ENCODE measurements at places on chromosomes 1 and 21.
A peak's percentile ranks its signal among the peaks of the same experiment; 100 is the strongest.

- DNase-seq: no peak
These were observed 1.7 kb downstream of the TRPM2 start for GRCh38 chr21:44354775-44355771.

DNA sequence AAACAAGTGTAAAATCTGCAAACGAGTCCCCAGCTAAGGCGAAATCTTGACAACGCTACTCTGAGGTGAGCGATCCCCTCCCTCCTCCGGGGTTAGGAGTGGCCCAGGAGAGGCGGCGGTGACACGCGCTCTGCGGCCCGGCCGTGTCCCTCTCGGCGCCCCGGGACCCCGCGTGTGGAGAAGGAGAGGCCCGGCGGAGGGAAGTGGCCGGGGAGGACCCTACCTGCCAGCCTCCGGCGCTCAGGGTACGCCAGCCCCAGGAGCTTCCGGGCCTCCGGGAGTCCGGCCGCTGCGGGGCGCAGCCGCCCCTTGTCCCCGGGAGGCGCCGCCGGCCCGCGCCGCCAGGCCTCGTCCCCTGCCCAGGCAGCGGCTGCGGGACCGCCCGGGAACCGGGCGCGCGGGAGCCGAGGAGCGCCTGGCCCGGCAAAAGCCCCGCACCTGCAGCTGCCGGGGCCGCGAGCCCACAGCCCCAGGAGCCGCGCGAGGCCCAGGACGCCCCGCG, 543 bp downstream of the ABCB10 start:
- no peak for DNase-seq

- no peak for DNase-seq
These were observed 149.3 kb upstream of the ARHGEF16 start for GRCh38 chr1:3305156-3305555.

DNA sequence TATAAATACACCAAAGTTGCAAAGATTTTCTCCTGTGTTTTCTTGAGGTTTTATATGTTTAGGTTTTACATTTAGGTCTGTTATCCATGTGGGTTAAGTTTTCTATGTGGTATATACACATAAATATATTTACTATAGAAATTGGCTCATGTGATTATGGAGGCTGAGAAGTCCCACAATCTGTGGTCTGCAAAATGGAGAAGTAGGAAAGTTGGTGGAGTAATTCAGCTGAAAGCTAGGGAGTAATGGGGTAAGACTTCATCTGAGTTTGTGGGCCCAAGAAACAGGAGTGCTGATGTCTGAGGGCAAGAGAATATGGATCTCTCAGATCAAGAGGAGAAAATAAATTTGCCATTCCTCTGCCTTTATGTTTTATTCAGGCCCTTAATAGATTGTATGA, 146.0 kb downstream of the GPATCH2 start:
- no peak for DNase-seq

GRCh38 chr1:41670217-41670957, 185.9 kb upstream of the EDN2 start:
- DNase-seq: no peak

- no peak for DNase-seq
These were observed 1.7 kb downstream of the TIAM1 start for GRCh38 chr21:31342348-31342747.

DNA sequence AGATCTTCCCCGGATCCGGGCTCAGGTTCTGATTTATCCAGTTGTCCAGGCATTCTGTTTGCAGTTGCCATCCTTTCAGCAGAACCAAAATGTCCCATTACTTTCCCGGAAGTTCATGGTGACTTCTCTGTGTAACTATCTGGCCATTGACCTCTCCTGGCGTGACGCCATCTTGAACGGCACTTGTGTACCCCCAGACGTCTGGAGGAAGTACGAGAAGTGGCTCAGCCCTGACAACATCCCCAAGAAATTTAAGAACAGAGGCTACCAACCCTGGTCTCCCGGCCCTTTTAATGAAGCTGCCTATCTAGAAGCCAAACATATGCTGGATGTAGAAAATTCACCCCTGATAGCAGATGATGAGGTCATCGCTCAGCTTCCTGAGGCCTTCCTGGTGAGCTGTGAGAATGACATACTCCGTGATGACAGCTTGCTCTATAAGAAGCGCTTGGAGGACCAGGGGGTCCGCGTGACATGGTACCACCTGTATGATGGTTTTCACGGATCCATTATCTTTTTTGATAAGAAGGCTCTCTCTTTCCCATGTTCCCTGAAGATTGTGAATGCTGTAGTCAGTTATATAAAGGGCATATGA, 22.4 kb downstream of the AADACL4 start:
- no peak for DNase-seq

- DNase-seq: no peak
These were observed 18.2 kb upstream of the LHX4 start for GRCh38 chr1:180211860-180212229.

DNA sequence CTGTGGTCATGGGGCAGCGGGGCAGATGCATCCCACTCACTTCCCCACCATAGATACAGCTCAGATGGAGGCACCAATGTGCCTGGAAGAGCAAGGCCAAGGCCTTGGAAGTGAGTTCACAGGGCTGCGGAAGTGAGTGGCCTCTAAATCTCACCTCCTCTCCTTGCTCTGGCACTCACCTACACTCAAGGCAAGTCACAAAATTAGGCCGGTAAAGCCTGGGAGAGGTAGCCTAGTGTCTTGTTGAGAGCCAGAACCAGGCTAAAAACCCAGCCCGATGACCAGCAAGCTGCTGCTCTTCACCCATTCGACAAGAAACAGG, 57.5 kb downstream of the SSBP3 start:
- DNase-seq: no peak

DNA sequence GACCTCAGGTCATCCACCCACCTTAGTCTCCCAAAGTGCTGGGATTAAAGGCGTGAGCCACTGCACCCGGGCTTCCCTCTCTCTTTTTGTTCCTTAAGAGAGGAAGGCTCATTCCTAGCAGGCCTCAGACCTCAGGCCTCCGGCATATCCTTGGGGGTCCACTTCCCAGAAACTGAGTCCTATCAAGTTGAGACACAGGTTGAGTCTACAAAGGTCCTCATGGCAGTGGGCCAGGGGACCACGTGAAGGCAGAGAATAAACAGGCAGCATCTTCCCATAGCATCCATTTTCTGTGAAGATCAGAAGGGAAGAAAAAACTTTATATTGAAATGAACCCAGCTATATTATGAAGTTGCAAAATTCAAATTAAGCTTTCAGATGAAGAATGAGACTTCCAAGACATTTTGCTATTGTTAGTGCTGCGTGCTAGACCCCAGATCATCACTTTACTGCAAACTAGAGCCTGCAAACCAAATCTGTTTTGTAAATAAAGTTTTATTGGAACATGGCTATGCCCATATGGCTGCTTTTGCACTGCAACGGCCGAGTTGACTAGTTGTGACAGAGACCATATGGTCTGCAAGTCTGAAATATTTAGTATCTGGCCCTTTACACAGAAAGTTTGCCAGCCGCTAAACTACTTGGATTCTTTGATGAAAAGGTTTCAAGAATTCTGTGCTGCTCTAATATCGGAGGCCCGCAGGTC, 3.5 kb upstream of the CELA2A start:
- no peak for DNase-seq

- DNase-seq: no peak
These were observed 131.5 kb downstream of the KCNJ6 start for GRCh38 chr21:37784591-37785318.

- DNase-seq: no peak
These were observed 489.6 kb downstream of the TTLL7 start for GRCh38 chr1:83509301-83509781.

DNA sequence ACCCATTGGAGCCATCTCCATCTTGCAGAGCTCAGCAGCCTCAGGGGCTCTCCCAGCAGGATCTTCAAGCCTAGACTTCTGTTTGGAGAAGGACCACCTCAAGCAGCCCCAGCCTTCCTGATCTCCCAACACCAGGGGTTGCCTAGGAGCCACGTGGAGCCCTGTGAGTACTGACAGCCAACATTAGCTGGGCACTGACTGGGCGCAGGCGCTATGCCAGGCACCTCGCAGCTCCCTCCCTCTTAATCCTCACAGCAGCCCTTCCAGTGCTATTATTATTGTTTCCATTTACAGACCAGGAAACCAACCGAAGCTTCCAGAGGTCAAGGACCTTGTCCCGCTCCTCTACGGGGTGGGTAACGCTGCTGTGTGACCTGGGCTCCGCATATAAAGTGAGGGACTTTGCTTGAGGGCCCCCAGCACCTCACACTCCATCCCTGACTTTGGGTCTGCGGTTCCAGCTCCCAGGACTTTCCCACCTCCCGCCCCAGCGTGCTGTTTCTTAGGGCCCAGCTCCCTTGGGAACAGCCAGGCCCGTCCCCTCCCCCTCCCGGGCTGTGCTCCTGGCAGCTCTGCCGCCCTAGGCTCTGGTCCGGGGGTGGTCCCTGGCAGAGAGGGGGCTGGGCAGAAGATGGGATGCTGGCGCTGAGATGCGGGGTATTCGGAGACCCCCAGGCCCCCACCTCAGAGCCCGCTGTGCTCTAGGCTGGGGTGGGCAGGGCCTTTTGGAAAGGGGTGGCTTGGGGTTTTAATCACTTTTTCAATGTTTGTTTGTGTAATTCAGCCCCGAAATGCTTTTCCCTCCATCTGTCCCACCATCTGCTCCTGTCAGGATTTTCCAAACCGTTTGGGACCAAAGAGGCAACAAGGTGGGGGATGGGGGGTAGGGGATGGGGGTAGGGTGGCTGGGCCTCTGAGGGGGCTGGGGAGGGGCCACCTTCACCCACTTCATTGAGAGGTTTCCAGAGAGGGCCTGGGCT, 4.1 kb upstream of the HPCA start:
- no peak for DNase-seq

DNA sequence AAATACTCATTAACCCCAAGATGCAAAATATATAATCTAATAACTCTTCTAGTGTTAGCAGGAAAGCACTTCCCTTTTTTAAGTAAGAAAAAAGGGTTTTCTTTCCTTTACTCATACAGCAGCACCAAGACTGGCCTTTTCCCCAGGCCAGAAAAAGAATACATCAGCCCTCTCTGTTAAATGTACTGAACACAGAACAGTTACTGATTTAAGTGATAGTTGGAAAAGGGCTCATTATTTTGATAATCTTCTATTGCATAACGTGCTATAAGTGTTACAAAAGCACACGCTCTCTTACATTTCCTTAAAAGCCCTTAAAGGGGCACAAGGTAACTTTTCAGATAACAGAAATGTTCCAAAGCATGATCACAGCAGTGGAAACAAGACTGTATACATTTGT, 142.9 kb downstream of the TIAM1 start:
- no peak for DNase-seq

DNA sequence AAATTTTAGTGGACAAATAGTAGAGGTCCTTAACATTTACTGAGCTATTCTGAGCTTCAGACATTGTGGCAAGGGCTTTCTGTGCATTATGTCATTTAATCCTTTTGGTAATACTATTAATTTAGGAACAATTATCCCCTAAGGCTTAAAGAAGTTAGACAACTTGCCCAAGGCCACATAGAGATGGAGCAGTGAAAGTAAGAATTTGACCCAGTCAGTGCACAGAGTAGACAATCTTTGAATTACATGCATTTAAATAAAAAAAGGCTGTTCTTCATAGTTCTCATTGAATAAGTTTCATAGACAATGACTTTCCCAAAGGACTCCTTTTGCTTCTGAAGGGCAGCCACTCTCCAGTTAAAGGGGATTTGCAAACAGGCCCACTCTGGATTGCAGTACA, 142.7 kb downstream of the RUNX1 start:
- DNase-seq: no peak

- DNase-seq: no peak
These were observed 55.8 kb upstream of the BMP8A start for GRCh38 chr1:39435597-39435996.

GRCh38 chr1:172163498-172164215, 256.8 kb upstream of the C1orf105 start:
- no peak for DNase-seq

DNA sequence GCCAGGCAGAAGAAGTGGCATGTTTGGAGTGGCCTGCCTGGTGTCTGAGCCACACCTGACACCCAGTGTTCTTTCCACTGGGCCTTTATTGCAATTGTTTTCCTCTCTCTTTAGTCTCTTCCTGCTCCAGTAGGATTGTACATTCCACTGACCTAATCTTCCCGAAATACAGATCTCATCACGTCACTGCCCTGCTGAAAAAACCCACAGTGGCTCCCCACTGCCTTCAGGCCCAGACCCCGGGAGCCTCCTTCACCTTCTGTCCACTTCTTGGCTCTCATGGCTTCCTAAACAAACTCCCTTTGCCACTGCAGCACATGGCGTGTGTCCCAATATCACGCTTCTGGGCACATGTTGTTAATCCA, 25.3 kb upstream of the ATP5PO start:
- no peak for DNase-seq

DNA sequence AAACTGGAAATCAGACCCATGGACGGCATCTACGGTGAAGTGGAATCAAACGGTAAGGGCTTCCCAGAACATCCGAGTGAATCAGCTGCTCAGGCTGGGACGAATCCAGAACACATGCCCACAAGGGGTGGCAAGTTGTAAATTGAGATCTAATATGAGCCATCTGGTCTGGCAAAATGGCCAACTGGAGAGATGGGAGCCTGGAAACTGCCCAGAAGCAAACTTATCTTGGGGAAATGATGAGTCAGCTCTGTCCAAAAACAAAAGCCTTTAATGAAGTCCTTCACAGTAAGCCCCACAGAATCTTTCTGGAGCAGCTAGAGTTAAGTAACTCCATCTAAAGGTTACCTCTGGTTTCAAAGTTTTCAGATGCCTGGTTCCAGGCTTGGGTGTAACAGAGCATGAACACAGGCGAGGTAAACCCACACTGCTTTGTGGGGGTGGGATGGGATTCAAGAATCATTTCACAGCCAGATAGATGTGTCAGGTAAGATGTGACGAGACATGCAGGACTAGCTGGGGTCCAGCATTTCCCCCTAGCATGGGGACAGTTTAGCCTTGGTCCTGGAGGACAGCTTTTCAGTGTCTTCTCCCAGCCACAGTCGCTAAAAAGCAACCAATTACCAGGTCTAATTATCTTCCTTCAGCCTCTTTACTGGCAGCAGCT, 10.5 kb upstream of the SRP9 start:
- no peak for DNase-seq

DNA sequence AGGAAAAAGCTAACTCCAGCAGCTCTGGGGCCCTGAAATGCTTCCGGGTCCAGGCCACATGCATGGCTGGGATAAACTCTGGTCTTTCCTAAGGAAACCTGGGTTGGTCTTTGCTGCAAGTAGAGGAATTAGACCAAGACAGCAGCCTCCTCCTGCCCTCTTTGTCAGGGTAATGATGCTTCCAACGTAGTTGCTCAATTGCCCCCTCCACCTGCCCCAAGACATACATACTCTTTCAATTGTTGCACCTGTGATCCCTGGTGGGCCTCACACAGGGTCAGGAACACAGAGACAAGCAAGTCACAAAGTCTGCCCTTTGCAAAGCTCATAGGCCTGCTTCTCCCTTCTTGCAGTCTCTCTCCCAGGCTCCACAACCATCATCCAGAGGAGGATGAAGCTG, 41.9 kb upstream of the GRIK3 start:
- DNase-seq: no peak

- DNase-seq: no peak
These were observed 387.6 kb downstream of the LTN1 start for GRCh38 chr21:28604946-28605537.

GRCh38 chr1:60129911-60130310, 56.3 kb upstream of the C1orf87 start:
- no peak for DNase-seq

GRCh38 chr1:174451408-174451807, 3.6 kb downstream of the GPR52 start:
- no peak for DNase-seq

GRCh38 chr1:92554216-92554615, 67.5 kb upstream of the GFI1 start:
- no peak for DNase-seq

- peak; percentile 52 for DNase-seq
These were observed at the start of gene LAMC1 for GRCh38 chr1:183023146-183023600. LAMC1 (plus strand) TSS chr1:183023420; CDS start chr1:183023717, 297 bp downstream.

GRCh38 chr1:184044603-184045376, 6.7 kb upstream of the TSEN15 start:
- DNase-seq: no peak

Measured in tibial nerve (tissue), 4 donors.